ENCODE measurements at places on chromosomes 6 and 20. TPM values are rescaled to one million over a fixed set of nuclear protein-coding genes. Genes with fewer than 3 reads are reported as not detected.

- DNase-seq = no peak
These were observed 132.7 kb downstream of the AGPAT4 start for GRCh38 chr6:161141173-161141572.

Gene CCR6
- total RNA-seq = not detected

DNA sequence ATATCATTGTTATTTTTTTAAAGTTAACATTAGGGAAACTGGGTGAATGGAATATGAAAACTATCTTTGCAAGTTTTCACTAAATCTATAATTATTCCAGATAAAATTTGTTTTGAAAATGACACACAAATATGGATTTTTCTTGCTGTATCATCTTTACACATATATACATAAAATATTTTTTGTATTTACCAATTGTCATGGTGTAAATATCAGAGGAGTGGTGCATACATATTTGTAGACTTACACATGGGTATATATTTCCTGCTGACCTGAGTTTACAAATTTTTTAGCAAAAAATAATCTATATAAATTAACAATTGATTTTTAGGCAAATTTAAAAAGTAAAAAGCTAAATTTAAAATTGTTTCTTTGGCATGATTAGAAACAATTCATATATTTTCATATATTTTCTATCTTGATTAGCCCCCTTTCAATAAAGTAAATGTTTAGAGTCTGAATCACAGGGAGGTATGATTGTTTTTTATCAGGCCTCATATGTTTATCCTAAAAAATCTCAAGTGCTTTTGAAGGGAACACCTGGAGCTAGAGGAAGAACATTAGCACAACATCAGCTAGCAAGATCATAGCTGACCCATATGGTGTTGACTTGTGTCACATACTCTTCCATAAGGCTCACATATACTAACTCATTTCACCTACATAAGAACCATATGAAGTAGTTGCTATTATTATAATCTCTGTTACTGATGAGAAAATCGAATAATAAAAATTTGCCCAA lies 671.8 kb upstream of the GJE1 start:
- DNase-seq = no peak

- no peak for DNase-seq
These were observed 228.9 kb downstream of the ALDH8A1 start for GRCh38 chr6:134721060-134721405.
